Ascending aorta (tissue), 2 donors: ENCODE measurements at places on chromosomes 2 and 18.

DNA sequence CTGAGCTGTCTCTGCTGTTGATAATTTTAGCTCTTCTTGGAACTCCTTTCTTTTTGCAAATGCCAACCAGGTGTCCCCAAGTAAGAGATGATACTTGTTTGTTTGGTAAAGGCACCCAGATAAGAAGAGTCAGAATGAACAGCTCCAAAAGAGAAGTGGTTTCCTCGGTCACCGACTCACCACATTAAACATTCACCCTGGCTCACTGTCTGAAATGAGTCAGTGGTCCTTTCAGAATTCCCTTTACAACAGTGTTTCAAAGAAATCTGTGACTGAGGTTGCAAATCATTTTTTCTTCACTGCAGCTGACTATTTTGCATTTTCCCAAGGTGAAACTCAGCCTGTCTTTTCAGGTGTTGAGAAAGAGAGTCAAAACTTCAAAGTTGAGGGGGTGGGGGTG, 16.2 kb upstream of the CXCR4 start:
- no peak for DNase-seq

- no peak for DNase-seq
These were observed 136.4 kb downstream of the INHBB start for GRCh38 chr2:120482334-120482733.

GRCh38 chr2:47697000-47697601, 85.8 kb upstream of the MSH6 start:
- DNase-seq = no peak

DNA sequence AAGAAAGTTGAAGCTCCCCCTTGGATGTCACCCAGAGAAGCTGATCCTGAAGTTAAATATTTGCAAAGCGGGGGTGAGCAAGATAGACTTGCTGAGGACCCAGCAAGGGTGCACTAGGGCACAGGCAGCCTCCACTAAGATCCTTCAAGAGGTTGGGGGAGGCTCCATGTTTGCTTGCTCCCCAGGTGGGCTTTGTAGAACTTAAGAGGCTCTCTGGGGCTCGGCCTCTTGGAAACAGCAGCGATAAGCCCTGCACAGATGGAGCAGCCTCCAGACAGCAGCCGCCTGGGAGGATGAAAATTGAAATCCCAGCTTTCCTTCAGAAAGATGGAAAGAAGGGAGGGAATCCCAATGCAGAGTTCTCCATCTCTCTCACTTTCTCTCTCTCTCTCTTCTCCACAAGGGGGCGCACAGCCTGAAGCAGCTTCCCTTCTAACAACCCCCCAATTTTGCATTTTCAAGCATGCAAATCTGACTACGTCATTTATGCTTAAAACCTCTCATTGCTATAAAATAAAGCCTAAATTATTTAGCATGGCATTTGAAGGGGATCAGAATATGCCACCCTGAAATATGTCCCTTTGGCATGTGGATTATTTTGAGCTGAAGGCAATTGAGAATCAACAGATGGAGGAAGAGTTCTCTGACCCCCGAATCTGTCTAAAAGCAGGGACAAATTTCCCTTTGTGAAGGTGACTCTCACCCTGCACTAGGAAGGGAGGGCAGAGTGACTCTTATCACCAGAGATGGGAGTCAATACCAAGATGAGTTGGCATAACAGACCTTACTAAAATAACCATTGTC, 185.7 kb upstream of the KLHL29 start:
- DNase-seq = no peak

DNA sequence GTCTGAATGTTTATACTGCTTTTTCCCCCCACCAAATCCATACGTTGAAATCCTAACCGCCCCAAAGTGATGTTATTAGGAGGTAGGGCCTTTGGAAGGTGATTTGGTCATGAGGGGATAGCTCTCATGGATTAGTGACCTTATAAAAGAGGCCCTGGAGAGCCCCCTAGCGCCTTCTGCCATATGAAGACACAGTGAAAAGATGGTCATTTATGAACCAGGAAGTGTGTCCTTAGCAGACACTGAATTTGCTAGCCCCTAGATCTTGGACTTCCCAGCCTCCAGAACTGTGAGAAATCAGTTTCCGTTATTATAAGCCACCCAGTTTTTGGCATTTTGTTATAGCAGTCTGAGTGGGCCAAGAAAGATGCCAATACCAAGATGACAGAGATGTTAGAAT, 7.2 kb upstream of the TSN start:
- DNase-seq = no peak

- DNase-seq = no peak
These were observed 45.9 kb upstream of the SIX2 start for GRCh38 chr2:45055162-45055605.
